Activated T-cell treated with anti-CD3 and anti-CD28 coated beads for 4 hours (primary cell): ENCODE measurements at places on chromosomes 12 and 14.

GRCh38 chr14:55245657-55246268 is 25.5 kb upstream of the FBXO34 start:
- DNase-seq: peak; percentile 28

DNA sequence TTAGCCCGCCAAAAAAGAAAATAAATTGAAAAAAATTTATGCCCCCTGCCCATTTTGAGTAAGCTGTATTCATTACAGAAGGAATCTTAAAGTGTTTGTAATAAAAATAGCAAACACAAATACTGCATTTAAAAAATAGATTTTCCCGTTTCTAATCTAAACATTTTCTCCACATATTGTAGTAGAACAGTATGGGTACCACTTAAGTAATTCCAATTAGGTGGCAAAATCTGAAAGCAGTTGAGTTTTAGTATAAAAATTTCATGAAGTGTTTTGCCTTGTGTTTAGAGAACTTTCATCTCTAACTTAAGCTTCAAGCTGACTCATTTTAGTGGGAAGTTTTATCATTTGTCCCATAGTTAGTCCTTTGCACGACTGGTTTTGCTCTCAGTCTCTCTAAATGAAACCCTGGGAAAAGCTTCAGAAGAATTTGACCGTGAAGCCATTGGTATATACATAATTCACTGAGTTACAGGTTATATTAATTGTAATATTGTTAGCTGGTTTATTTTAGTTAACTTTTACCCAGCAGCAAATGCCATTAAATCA is 214.6 kb downstream of the ERC1 start:
- no peak for DNase-seq

DNA sequence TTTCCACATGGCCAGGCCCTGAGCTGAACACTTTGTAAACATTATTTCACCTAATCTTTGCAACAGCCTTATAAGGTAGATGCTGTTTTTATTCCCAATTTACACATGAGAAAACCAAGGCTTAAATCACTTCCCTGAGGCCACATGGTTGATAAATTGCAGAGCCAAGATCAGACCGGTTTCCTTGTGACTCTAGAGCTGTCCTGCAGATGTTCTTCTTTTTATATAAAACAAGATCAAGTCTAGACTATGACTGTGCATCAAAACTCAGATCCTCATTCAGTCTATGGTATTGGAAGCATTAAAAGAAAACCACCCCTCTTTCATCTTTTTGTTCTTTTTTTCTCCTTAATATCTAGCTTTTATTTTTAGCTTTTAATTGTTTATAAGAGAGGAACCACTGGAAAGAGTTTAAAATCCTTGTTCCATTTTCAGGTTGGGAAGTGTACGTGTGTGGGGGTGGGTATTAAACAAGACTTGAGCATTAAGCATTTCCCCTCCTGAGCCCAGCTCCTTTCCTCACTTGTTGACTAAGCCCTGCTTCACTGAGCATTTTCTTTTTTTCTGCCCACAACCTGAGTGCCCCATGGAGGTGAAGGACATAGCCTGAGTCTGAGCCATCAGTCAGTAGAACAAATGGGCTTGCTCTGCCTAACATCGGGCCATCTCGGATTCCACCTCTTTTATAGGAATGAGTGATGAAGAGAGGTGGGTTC is 45.4 kb downstream of the GPATCH2L start:
- no peak for DNase-seq

DNA sequence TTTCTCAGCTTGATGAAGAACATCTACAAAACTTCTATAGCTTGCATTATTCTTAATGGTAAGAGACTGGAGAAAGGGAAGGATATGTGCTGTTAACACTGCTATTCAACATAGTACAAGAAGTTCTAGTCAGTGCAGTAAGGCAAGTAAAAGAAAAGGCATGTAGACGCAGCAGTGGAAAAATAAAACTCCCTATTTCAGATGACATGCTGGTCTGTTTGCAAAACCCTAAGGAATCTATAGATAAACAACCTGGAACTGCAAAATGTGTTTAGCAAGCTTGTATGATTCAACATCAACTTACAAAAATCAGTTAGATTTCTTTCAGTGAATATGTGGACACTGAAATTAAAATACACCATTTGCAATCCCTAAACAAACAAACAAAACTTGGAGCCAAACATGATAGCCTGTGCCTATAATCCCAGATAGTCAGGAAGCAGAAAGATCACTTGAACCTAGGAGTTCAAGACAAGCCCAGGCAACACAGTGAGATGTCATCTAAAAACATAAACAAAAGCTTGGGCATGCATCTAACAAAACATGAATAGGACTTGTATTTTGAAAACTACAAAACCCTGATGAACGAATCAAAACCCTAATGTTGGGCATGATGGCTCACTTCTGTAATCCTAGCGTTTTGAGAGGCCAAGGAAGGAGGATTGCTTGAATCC is 293.6 kb upstream of the RGS6 start:
- no peak for DNase-seq

DNA sequence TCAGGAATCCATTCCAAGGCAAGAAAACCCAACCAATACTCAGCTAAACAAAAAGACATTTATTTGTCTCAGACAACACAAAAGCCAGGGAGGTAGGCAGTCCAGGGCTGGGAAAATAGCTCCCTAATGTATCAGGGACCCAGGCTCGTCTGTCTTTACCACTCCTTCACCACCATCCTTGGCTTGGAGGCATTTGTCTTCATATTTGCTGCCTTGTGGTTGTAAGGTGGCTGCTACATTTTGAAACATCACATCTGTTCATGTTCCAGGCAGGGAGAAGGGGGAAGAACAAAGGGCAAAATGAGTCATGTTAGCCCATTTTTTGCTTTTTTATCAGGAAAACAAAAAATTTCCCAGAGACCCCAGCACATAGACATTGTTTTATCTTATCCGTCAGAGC is 44.8 kb upstream of the PCED1B start:
- no peak for DNase-seq

- DNase-seq: no peak
Measured at GRCh38 chr12:12333407-12334366, 16.4 kb downstream of the MANSC1 start.

DNA sequence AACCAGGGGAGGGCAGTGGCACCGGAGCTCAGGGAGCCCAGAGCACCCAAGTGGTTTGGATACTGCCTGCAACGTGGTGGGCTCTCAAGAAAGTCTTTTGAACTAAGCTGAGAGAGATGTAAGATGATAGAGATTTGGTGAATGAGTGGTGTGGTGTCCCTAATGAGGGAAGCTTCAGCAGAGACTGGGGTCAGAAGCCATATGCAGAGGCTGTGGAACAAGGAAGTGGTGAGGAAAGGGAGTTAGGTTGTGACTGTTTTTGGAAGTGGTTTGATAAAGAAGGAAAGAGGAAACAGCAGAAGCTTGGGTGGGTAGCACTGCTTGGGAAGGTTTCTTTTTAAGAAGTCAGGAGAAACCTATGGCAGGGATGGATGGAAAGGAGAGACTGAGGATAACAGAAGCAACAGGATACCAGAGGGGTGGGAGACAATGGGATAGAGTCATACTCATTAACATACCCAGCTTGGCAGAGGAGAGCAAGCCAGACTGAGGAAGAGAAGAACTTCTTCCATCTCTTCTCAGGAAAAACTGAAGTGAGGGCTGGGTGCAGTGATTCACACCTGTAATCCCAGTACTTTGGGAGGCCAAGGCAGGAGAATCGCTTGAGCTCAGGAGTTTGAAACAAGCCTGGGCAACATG is 24.1 kb downstream of the SLC4A8 start:
- no peak for DNase-seq

GRCh38 chr12:59839514-59839913 is 243.7 kb downstream of the SLC16A7 start:
- no peak for DNase-seq

GRCh38 chr14:91078095-91078737 is 17.8 kb upstream of the RPS6KA5 start:
- DNase-seq: peak; percentile 24
